T-helper 1 cell (primary cell): ENCODE measurements at places on chromosomes 5 and 9.
A peak's percentile ranks its signal among the peaks of the same experiment; 100 is the strongest.

DNA sequence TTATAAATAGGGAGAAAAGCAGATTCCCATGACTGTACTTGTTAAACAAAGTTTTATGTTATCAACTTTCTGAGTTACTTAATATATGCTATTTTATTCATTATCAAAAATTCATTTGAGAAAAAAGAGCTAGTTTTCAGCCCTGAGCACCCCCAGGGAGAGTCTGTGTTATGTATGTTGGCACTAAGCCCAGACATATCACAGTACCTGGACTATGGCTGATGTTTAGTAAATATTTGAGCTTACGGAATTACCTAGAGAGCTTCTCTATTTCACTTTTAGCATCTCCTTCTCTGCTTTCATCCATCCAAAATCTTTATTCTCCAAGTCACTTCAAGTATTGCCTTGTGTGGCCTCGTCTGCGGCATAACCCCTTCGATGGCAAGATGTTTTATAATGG lies 225.9 kb upstream of the PCSK5 start:
- no peak for DNase-seq

DNA sequence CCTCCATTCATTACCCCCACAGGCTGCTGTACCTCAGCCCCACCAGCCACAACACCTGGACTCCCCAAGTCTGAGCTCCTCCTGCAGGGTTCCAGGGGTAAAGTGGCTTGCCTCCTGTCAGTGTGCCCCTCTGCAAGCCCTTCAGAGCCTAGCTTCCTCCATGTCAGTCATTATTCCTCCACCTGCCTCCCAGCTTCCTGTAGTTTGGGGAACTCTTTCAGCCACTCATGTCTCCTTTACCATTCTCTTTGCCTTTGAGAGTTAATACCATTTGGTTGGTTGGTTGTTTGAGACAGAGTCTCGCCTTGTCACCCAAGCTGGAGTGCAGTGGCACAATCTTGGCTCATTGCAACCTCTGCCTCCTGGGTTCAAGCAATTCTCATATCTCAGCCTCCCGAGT lies 36.2 kb downstream of the IRF1 start:
- DNase-seq = no peak

- no peak for DNase-seq
Measured at GRCh38 chr5:99349787-99350186, 421.0 kb upstream of the CHD1 start.

DNA sequence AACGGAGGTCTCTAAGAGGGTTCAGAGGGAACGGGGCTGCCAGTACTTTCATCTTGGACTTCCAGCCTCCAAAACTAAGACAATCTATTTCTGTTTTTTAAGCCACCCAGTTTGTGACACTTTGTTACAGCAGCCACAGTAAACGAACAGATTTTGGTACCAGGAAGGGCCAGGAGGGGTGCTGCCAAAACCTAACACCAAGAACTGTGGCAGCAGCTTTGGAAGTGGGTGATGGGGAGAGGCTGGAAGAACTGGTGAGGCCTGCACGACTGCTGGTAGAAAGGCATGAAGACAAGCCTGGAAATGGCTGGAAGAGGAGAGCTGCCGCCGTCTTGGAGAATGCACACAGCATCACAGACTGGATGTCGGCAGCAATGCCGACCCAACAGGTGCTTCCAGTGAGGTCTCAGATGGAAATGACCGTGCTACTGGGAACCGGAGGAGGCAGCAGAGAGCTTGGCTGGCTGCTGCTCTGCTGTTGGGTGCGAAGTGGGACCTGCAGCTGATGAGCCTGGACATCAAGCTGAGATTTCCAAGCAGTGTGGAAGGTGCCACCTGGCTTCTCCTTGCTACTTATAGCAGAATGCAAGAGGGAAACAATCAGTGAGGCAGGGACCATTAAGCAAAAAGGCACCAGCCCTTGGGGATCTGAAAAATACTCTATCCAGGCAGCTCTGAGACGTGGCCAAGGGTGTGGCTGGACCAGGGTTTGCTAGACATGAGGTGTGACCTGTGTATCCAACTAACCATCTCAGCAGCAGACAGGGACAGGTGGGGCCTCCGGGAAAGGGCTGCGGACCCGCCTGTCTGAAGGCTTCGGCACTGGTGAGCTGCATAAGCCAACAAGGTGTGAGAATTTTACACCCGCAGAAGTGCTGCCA lies 4.7 kb upstream of the TMEM210 start:
- DNase-seq = no peak

DNA sequence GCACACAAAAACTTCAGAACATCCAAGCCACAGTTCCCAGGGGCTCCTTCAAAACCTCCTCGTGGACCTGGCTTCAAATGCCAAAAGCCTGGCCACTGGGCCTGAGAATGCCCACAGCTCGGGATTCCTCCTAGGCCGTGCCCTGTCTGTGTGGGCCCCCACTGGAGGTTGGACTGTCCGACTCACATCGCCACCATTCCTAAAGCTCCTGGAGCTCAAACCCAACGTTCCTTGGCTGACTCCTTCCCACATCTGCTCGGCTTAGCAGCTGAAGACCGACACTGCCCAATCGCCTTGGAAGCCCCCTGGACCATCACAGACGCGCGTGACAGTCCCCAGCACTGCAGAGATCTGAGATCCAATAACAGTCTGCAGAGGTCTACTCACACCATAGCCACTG lies 7.7 kb downstream of the SIT1 start:
- no peak for DNase-seq

DNA sequence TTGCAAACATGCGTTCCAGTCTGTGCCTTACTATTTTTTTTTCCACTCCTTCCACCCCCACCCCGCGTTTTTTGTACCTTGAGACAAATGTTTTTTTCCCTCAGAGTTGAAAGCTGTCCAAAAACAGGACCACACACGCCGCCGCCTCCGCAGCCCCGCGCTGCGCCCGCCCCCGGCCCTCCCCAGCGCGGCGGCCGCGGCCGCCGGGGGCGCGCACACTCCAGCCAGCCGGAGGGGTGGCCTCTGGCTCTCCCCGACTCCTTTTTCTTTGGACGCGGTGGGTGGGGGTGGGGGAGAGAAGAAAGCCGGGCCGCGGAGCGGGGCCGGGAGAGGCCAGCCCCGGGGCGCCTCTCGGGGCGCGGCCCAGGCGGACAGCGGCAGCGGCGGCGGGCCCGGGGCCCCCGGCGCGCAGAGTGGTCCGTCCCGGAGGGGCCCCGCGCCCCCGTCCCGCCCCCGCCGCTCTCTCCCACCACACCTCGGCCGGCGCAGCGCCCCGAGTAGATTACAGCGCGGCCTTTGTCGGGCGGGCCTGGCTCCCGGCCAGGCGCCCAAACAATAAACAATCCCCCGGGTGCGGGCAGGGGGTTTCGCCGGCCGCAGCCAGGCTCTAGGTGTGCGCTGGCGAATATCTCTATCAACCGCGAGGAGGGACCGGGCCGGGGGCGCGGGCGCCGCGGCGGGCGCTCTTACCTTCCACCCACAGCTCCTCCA lies 10.9 kb downstream of the PTCH1 start:
- DNase-seq = no peak

GRCh38 chr9:20621471-20622329 lies 599 bp downstream of the MLLT3 start:
- DNase-seq = peak; percentile 70

DNA sequence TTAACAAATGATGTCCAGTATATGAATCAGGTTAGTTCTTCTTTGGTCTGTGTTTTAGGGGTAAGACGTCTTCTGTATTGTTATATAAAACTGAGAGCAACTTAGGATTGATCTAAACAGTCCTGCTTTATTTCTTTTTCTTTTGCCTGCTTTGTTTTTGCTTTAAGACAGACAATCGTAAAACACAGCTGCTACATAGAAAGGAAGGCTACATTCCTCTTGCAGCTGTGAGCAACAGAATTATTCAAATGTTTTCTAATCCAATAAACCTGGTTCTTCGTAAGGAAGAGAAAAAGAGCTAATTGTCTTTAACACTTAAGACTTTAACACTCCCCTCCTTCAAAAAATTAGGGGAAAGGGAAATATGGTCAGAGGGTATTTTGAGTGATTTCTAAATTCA lies 14.6 kb downstream of the FGF1 start:
- no peak for DNase-seq

- no peak for DNase-seq
Measured at GRCh38 chr5:6831678-6832671, 118.7 kb downstream of the TENT4A start.

DNA sequence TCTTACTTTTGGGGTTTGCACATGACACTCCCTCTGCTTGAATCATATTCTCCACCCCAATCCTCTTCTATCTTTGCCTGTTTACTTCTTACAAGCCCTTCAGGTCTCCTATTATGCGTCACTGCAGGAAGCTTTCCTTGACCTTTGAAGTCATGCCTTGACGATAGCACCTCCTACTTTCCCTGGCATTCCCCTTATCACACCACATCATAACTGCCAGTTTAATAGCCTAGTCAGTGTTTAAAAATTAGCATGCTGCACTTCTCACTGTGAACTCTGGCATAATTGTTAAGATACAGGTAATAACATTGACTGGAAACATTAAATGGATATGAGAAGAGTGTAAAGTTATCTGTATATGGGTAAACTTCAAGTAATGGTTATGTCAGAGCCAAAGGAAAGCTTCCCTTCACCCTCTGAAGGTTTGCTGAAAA lies 37.1 kb upstream of the CEP120 start:
- DNase-seq = no peak

- no peak for DNase-seq
Measured at GRCh38 chr5:31827867-31828266, 188.9 kb downstream of the PDZD2 start.

GRCh38 chr5:154767576-154767975 lies 12.4 kb downstream of the LARP1 start:
- no peak for DNase-seq

DNA sequence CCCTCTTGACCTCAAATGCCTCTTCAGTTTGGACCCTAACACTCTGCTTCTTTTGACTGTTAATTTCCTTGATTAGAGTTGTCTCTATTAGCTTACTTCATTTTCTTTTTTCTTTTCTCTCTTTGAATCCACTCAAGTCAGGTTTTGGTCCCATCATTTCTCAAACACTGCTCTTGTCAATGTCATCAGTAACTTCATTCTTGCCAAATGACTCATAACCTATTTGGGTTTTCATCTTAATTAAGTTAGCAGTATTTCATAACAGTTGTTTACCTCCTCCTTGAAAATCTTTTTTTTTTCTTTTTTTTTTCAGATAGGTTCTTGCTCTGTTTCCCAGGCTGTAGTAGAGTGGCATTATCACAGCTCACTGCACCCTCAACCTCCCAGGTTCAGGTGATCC lies 119.6 kb downstream of the PARP8 start:
- no peak for DNase-seq

GRCh38 chr5:149684371-149684770 lies 45.7 kb upstream of the PPARGC1B start:
- no peak for DNase-seq

- DNase-seq = no peak
Measured at GRCh38 chr5:78701795-78702410, 53.3 kb upstream of the LHFPL2 start.

DNA sequence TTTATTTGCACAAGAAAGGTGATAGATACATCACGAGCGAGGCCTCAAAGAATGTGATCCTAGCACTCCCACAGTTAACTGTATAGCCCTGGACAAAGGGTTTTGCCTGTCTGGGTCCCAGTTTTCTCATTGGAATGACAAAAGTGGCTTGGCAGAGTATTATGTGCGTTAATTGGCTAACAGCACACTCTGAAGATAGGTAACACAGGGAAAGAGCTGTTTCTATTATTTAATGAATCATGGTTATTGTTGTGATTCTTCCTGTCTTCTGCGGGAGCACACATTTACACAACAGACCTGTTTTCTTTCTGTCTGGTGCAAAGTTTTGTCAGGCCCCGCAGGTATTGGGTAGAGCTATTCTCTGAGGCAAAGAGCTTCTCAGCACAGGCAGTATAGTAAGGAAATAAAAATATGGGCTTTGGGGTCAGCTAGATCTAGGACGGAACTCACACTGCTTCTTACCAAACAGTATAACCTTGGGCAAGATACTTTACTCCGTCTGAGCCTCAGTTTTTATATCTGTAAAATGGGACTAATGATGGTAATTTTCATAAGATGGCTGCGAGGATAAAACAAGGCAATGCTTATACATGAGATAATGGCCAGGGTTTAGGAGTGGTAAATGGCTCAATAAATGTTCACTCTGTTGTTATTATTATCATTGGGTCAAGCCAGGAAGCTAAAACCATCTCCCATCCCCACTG lies 78.9 kb downstream of the PLAC8L1 start:
- no peak for DNase-seq

- no peak for DNase-seq
Measured at GRCh38 chr9:120710110-120710981, 3.9 kb downstream of the MEGF9 start.

- no peak for DNase-seq
Measured at GRCh38 chr5:11851416-11851815, 52.8 kb downstream of the CTNND2 start.

DNA sequence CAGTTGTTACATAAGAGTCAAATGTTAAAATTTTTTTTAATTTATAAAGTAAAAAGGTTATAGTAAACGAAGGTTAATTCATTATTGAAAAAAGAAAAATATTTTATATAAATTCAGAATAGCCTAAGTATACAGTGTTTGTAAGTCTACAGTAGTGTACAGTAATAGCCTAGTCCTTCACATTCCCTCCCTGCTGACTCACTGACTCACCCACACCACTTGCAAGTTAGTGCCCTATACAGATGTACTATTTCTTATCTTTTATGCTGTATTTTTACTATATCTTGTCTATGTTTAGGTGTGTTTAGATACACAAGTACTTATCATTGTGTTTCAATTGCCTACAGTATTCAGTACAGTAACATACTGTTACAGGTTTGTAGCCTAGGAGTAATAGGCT lies 57.6 kb downstream of the MAMDC2 start:
- no peak for DNase-seq

- DNase-seq = no peak
Measured at GRCh38 chr5:17343675-17344074, 126.2 kb downstream of the BASP1 start.

DNA sequence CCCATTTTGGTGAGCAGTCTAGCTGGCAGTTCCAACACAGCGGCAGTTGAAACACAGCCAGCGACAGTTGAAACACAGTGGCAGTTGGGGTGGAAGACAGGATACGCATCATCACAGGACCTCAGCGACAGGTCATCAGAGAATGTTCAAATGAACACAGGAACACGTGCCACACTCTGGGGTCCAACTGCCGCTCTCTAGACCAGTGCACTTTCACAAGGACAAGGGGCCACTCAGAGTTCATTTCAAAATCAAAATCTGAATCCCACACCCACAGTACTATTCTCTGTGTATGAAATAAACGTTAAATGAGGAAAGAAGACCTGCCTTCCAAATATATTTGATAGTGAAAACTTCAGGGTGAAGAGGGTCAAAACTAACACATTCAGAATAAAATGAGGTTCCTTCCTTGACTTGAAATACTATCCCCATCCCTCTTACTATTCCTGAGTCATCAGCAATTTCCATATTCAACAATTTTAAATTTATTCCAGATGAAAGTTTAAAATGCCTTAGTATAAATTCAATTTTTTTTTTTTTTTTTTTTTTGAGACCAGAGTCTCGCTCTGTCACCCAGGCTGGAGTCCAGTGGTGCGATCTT lies 53.0 kb upstream of the SIMC1 start:
- DNase-seq = no peak

GRCh38 chr5:87413343-87413645 lies 564 bp upstream of the CCNH start:
- no peak for DNase-seq

- DNase-seq = no peak
Measured at GRCh38 chr5:107943923-107944322, 273.2 kb upstream of the EFNA5 start.

- DNase-seq = no peak
Measured at GRCh38 chr5:56819060-56819881, 3.9 kb downstream of the MAP3K1 start.
